ENCODE measurements at places on chromosomes 5 and 9. TPM values are rescaled to one million over a fixed set of nuclear protein-coding genes. Genes with fewer than 3 reads are reported as not detected.

The SVEP1 gene
- 0.81 TPM for total RNA-seq

The TERT gene
- total RNA-seq: 3.3 TPM

The PPIC gene
- total RNA-seq: 2.5 TPM

The AKNA gene
- total RNA-seq: 16.9 TPM

The TAF11L5 gene
- not detected for total RNA-seq

- no peak for DNase-seq
- no peaks in the 10 kb centered on the region for H3K4me1 ChIP-seq
- no peak overlapping the region for H3K27ac ChIP-seq
- H3K4me3 ChIP-seq: no peak overlapping the region
- no peaks in the 10 kb centered on the region for H3K27me3 ChIP-seq
Measured at GRCh38 chr5:63375851-63376250, 586.4 kb downstream of the HTR1A start.

DNA sequence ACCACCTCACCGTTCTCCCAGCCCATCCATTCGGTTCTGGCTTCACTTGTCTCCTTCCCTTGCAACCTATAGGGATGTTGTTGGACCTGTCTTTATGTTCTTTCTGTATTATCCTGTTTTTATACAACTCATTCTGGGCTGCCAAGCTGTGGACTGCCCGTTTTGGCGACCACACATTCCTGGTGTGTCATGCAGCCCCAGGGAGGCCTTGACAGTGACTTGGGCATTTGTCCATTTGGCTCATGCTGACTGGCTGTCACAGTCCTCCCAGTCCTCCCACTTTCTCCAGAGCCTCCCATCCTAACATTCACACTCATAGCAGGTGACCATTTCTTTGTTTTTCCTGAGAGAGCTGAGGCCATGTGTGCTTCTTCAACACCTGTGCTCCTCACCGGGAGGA, 136.4 kb downstream of the SLF1 start:
- H3K4me1 ChIP-seq: no peaks in the 10 kb centered on the region
- no peak for DNase-seq
- H3K27me3 ChIP-seq: peaks cover 12% of the 10 kb centered on the region
- no peaks in the 10 kb centered on the region for H3K36me3 ChIP-seq
- no peak overlapping the region for H3K4me3 ChIP-seq

DNA sequence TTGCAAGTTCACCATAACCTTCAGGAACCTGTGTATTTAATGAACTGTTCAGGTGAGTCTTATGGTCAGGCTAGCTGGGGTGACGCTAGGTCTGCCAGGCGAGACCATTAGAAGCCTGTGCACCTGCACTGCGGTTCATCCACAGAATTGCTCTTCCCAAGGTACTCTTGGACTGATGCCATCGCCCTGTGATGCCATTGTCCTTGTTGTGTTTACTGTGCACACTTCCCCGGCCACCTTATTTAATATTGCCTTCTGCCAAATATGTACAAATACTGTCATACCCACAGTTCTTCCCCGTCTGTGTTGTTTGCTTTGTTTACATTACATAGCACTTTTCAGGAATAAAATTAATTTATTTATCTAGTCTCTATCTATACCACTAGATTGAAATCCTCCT, 66.3 kb downstream of the RCL1 start:
- peak overlapping the region; percentile 11 for H3K27ac ChIP-seq
- H3K4me1 ChIP-seq: peaks cover 53% of the 10 kb centered on the region
- peaks cover 79% of the 10 kb centered on the region for H3K36me3 ChIP-seq
- no peak for DNase-seq

DNA sequence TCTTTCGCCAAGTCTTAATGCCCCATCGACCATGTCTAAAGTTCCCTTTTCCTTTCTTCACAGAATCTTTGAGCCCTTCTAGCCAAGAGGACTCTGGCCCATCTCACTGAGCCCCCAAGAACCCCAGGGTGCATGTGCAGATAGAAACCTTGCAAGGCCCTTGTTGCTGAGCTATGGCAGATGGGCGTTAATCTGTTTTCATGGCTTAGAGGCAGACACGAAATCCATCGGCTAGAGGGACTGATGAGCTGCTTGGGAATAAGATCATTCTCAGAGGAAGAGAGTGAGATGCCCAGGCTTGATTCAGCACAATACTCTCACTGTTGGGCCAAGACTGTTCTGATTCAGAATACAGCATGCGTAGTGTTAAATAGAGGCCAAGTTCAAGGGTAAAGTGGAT, 262.5 kb upstream of the C9orf72 start:
- H3K27me3 ChIP-seq: no peaks in the 10 kb centered on the region
- H3K4me3 ChIP-seq: no peak overlapping the region
- H3K27ac ChIP-seq: no peak overlapping the region
- H3K36me3 ChIP-seq: no peaks in the 10 kb centered on the region
- DNase-seq: no peak
- H3K4me1 ChIP-seq: no peaks in the 10 kb centered on the region

GRCh38 chr5:168952196-168952595, 348.7 kb downstream of the SLIT3 start:
- no peaks in the 10 kb centered on the region for H3K36me3 ChIP-seq
- H3K4me3 ChIP-seq: no peak overlapping the region
- H3K27me3 ChIP-seq: 0 out of 2 replicates have a peak, but pooled peaks cover 11% of the 10 kb centered on the region
- H3K27ac ChIP-seq: no peak overlapping the region
- no peaks in the 10 kb centered on the region for H3K4me1 ChIP-seq

DNA sequence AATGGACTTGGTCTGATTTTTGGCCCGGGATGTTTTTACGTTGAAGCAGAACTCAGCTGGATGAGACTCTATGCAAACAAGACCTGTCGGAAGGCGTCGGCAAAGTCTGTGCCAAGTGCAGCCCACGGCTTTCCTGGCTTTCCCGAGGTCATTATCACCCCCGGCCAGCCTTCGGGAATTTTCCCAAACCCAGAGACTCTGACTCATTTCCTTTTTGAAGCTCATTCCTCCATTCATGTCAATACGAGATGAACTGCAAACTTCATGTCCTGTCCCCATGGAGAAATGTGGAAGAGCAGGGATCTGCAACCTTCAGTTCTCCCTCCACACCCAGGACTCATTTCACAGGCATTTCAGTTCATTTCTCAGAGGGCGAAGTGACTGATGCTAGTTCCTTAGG, 95.3 kb downstream of the IRX2 start:
- no peaks in the 10 kb centered on the region for H3K36me3 ChIP-seq
- no peaks in the 10 kb centered on the region for H3K4me1 ChIP-seq
- no peak for DNase-seq
- peaks cover 4% of the 10 kb centered on the region for H3K27me3 ChIP-seq
- no peak overlapping the region for H3K4me3 ChIP-seq

- no peaks in the 10 kb centered on the region for H3K4me1 ChIP-seq
- no peak for DNase-seq
- H3K27ac ChIP-seq: no peak overlapping the region
- no peaks in the 10 kb centered on the region for H3K27me3 ChIP-seq
- H3K36me3 ChIP-seq: no peaks in the 10 kb centered on the region
Measured at GRCh38 chr5:95850391-95850894, 27.9 kb upstream of the GLRX start.

GRCh38 chr5:103428923-103429322, 133.7 kb downstream of the NUDT12 start:
- H3K27ac ChIP-seq: no peak overlapping the region
- H3K4me1 ChIP-seq: no peaks in the 10 kb centered on the region
- H3K36me3 ChIP-seq: no peaks in the 10 kb centered on the region

DNA sequence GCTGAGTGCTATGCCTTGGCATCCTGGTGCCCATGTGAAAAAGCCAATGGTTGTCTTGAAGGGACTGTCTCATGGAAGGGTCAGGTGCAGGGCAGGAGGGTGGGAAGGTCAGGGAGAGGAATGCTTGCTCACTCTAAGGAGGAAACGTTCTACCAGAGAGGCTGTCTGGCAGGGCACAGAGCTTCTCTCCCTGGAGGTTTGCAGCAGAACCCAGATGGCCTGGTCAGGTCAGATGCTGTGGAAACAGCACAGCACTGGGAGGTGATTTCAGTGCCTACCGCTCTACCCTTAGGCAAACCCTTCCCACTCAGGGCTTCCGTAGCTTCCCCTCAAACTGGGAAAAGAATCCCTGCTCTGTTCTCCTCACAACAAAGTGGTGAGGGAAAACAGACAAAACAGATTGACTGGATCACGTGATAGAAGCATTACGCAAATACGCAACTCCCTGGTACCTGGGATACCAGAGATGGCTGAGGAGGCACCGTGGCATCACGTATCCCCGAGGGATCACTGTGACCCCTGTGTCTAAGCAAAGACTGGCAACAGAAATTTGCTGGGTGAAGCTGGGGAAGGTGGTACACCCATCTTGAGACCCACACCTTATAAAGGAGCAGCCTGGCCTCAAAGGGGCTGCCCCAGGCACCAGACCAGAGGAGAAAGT, 3.9 kb upstream of the MGAT1 start:
- no peaks in the 10 kb centered on the region for H3K27me3 ChIP-seq
- no peak for DNase-seq
- no peak overlapping the region for H3K4me3 ChIP-seq
- peaks cover 35% of the 10 kb centered on the region for H3K36me3 ChIP-seq

DNA sequence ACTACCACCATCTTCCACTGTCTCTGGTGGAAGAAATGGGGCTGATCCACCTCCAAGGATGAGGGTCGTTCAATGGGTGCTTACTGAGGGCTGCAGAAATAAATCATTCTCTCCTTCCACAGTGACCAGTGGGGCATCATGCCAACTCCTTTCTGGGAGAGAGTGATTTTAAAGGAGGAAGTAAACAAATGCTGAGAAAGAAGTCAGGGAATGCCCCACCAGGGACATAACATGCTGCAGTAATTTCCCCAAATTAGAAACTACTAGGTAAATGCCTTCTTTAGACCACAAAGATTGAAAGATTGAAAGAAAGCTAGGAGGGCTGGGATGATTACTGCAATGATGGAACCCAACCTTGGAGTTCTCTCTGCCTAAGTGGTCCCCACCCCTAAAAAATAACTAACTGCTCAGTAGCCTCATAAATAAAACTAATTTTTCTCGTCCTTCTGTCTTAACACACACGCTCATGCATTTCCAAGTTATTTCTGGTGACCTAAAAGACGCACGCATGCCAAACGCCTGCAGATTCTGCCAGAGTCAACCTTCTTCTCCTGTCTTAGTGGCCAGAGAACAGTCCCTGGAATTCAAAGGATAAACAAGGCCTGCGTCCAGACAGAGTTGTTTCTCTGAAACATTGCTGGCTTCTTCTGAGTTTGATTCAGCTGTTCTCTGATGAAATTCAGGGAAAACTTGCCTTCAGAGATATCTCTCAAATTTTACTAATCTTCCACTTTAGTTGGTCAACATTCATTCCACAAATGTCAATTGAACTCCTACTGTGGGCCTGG, 250.0 kb downstream of the NR3C1 start:
- no peak overlapping the region for H3K4me3 ChIP-seq
- H3K4me1 ChIP-seq: no peaks in the 10 kb centered on the region
- H3K27ac ChIP-seq: no peak overlapping the region
- no peaks in the 10 kb centered on the region for H3K36me3 ChIP-seq
- H3K27me3 ChIP-seq: no peaks in the 10 kb centered on the region
- DNase-seq: no peak

DNA sequence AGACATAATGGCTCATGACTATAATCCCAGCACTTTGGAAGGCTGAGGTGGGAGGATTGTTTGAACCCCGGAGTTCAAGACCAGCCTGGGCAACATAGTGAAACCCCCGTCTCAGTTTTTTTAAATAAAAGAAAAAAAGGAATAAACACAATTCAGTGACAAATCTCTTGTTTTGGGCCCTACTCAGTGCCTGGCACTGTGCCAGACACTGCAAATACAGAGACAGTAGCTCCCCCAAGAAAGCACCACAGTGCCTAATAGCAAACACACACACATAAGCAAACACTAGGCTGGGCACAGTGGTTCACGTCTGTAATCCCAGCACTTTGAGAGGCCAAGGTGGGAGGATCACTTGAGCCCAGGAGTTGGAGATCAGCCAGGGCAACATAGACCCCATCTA, 49.7 kb upstream of the GRHPR start:
- H3K27ac ChIP-seq: no peak overlapping the region
- no peaks in the 10 kb centered on the region for H3K36me3 ChIP-seq
- peaks cover 4% of the 10 kb centered on the region for H3K4me1 ChIP-seq
- no peak overlapping the region for H3K4me3 ChIP-seq
- peaks cover 13% of the 10 kb centered on the region for H3K27me3 ChIP-seq
- no peak for DNase-seq

- DNase-seq: no peak
- H3K4me1 ChIP-seq: no peaks in the 10 kb centered on the region
- no peak overlapping the region for H3K27ac ChIP-seq
- no peaks in the 10 kb centered on the region for H3K36me3 ChIP-seq
- no peaks in the 10 kb centered on the region for H3K27me3 ChIP-seq
Measured at GRCh38 chr5:95076395-95077185, 208.3 kb downstream of the MCTP1 start.

DNA sequence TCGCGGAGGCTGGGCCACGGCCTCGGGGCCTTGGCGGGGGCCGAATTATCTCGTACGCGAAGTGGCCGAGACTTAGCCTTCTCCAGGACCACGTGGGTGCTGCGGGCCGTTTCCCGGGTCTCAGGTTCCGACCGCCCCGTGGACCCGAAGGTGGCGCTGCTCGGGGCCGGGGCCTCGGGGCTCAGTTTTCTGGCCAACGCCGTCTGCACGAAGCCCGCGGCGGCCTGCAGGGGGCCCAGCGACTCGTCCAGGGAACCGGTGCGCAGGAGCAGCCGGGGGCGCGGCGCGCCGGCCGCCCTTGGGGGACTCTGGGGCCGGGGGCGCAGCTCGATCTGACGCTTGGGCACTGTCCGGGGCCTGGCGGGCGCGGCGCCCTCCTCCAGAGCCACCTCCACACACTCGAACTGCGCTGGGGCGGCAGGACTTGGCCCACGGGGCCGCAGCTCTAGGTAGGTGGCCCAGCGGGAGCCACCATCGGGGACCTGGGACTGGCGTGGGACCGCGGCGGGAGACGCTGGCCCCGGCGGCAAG, 716 bp downstream of the PROB1 start:
- no peaks in the 10 kb centered on the region for H3K27me3 ChIP-seq
- H3K36me3 ChIP-seq: no peaks in the 10 kb centered on the region
- DNase-seq: no peak
- peaks cover 7% of the 10 kb centered on the region for H3K4me1 ChIP-seq

GRCh38 chr5:54329731-54330709, 19.6 kb upstream of the ARL15 start:
- H3K36me3 ChIP-seq: peaks cover 90% of the 10 kb centered on the region
- DNase-seq: no peak
- H3K4me1 ChIP-seq: peaks cover 8% of the 10 kb centered on the region
- no peak overlapping the region for H3K4me3 ChIP-seq

DNA sequence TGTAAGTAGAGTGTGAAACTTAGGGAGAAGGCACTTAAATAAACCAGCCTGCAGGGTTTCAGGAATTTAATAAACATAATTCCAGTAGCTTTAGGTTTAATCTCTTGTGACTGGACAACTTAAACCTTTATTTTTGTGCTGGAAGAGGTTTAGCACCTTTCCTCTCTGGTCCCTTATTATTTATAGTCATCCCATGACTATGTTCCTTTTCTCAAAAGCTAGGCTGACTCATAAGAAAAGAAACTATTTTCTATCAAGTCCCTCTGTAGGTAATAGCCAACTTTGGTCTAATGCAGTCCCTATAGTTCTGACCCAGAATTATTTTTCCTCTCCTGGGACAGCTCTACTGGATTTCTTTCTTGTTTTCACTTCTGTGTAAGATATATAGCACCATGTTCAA, 588.9 kb downstream of the NR2F1-AS1 start:
- no peak overlapping the region for H3K4me3 ChIP-seq
- no peak overlapping the region for H3K27ac ChIP-seq
- H3K4me1 ChIP-seq: no peaks in the 10 kb centered on the region
- DNase-seq: no peak
- no peaks in the 10 kb centered on the region for H3K27me3 ChIP-seq
- H3K36me3 ChIP-seq: no peaks in the 10 kb centered on the region

GRCh38 chr5:16687898-16688297, 71.1 kb upstream of the RETREG1 start:
- H3K27ac ChIP-seq: no peak overlapping the region
- no peaks in the 10 kb centered on the region for H3K27me3 ChIP-seq
- no peaks in the 10 kb centered on the region for H3K36me3 ChIP-seq
- DNase-seq: no peak
- H3K4me3 ChIP-seq: no peak overlapping the region

- no peaks in the 10 kb centered on the region for H3K4me1 ChIP-seq
- H3K27ac ChIP-seq: no peak overlapping the region
- H3K36me3 ChIP-seq: no peaks in the 10 kb centered on the region
Measured at GRCh38 chr5:111772456-111773122, 15.6 kb upstream of the NREP start.
